ENCODE measurements at places on chromosomes 12 and 14. TPM values are rescaled to one million over a fixed set of nuclear protein-coding genes. Genes with fewer than 3 reads are reported as not detected.

Gene FOXG1
- under 0.01 TPM for total RNA-seq

Gene UTP20
- 11.8 TPM for total RNA-seq

Gene HOXC13
- total RNA-seq, result under 0.01 TPM

Gene PUS7L
- total RNA-seq, result 32.0 TPM

Gene SLC4A8
- total RNA-seq, result 1.3 TPM

Gene DDN
- 0.38 TPM for total RNA-seq
